ENCODE measurements at places on chromosomes 6 and 20.

DNA sequence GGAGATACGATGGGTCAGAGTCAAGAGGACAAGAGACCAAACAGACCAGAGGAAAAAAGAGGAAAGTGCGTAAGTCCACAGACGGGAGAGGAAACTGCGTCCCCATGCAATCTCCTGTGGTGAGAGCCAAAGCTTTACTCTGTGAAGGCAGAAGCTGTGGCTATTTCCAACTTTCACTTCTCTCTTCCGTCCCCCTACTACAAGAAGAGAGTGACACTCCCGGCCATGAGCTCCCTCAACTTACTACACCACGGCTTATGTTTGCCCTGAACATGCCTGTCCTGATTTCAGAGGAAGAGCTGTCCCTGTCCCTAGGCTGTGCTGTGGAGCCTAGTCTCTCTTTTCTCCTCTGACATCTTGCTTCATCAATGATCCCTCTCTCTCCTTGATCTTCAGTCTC lies 11.5 kb upstream of the SSR1 start:
- no peak for DNase-seq

DNA sequence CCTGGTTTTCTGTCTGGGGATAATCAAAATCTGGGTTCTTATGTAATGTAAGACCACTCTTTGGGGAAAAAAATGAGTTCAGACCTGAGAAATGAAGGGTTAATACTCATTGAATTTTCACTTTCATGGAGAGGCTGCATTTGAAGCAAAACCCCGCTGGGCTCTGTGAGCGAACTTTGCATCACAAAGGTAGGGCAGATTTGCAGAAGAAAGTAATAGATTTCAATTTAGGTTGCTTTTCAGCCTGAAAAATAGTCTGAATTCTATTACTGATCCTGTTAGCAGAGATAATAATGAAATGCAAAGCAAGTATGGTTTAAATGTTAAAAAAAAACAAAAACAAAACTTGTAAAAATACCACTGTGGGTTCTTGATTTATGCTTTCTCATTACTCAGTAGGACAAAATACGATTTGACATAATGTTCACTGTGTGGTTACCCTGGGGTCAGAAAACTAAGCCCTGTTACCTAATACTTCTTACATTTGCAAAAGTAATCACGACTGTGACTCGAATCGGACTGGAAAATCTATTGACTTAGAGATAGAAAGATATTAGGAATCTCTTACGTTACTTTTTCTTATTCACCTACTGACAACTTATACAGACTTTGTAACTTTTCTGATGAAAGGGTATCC lies 72.2 kb downstream of the UST start:
- DNase-seq = no peak

DNA sequence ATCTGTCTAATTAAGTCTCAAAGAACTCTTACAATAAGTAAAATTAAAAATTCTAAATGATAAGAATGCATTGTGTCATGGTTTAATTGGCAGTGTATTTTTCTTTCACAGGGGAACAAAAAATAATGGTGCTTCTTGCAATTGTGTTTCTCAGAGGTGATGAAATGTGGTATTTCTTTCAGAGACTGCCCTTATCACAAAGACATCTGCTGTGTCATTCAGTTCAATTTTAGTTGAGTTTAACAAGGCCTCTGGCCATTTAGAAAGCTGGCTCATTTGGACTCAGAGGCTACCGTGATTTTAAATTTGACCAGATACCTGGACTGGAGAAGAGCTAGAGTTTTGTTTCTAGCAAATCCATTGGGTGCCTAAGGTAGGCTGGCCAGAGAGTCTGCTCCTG lies 23.6 kb upstream of the ZNF831 start:
- DNase-seq = no peak

- no peak for DNase-seq
These were observed 285.3 kb downstream of the CDC5L start for GRCh38 chr6:44672841-44673240.

DNA sequence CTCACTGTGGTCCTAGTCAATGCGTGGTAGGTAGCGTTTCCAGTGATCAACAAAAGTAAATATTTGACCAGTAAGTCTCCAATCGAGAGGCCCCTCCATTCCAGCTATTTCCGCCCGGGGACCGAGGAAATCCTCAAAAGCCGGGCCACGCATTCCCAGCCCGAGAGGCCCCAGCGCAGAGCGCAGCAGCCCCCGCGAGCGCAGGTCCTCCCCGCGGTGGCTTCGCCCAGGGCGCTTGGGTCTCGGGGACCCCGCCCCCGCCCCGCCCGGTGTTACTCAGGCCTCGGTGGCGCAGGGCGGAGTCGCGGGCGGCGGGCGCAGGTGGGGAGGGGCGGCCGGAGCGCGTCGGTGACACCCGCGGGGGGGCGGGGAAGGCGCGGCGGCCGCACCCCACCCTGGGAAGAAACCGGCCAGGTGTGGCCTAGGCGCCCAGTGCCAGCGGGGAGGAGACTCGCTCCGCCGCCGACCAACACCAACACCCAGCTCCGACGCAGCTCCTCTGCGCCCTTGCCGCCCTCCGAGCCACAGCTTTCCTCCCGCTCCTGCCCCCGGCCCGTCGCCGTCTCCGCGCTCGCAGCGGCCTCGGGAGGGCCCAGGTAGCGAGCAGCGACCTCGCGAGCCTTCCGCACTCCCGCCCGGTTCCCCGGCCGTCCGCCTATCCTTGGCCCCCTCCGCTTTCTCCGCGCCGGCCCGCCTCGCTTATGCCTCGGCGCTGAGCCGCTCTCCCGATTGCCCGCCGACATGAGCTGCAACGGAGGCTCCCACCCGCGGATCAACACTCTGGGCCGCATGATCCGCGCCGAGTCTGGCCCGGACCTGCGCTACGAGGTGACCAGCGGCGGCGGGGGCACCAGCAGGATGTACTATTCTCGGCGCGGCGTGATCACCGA lies at the start of gene DSP:
TSS of gene DSP (plus strand) at position 497 of the 890 bp plus-strand sequence. CDS start at position 742, 245 bp downstream.
- no peak for DNase-seq

DNA sequence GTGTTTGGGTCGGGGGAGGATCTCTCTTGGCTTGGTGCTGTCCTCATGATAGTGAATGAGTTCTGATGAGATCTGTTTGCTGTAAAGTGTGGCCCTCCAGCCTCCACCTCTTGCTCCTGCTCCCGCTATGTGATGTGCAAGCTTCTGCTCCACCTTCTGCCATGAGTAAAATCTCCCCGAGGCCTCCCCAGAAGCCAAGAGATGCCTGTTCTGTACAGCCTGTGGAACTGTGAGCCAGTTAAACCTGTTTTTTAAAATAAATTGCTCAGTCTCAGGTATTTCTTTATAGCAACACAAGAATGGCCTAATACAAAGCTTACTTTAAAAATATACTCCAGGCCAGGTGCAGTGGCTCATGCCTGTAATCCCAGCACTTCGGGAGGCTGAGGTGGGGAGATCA lies 11.3 kb upstream of the CCNC start:
- DNase-seq = no peak

GRCh38 chr6:13635948-13636658 lies 21.0 kb downstream of the NOL7 start:
- DNase-seq = no peak

GRCh38 chr6:85764844-85765243 lies 122.2 kb upstream of the SYNCRIP start:
- DNase-seq = no peak

GRCh38 chr20:62132421-62132820 lies 10.1 kb downstream of the LSM14B start:
- no peak for DNase-seq
